ENCODE measurements at places on chromosomes 16 and 17.

DNA sequence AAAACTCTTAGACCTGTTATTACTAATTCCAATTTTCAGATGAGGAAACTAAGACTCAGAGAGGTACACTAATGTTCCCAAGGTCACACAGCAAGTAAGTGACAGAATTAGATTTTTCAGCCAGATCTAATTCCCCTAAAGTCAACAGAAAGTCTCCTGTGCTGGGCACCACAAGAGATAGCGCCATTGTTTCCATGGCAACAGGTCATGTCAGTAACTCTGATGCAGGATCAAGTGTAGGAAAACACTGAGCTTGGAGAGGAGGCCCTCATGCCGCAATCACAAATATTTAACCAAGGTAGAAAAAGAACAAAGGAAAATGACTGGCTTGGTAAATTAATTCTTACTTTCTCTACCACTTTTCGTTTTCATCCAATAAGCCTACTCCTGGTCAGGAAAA, 166.0 kb upstream of the CDH13 start:
- DNase-seq, result no peak

DNA sequence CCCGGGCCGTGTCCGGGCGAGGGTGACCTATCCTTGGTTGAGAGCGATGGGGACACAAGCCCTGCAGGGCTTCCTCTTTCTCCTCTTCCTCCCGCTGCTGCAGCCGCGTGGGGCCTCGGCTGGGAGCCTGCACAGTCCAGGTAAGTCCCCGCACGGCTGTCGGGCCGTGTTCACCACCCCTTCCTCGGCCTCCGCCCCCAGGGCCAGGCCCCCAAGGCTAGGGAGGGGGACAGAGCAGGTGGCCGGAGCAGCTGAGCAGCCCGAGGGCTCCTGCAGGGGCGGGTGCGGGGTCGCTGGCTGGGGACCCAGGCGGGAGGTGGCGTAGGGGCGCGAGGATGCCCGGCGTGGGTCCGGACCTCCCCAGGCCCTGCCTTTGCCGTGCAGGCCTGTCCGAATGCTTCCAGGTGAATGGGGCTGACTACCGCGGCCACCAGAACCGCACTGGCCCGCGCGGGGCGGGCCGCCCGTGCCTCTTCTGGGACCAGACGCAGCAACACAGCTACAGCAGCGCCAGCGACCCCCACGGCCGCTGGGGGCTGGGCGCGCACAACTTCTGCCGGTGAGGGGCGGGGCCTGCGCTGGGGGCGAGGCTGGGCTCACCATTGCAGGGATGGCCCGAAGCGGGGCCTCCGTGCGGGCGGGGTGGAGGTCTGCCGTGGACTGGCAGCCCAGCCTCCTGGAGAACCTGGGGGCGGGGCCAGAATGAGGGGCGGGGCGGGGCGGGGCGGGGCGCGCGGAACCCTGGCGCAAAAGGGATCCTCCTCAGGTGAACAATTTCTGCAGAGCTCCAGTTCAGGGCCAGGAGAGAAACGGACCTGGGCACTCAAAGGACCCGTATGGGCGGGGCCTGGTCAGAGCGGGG, 631 bp downstream of the KREMEN2 start:
- peak; percentile 43 for DNase-seq

DNA sequence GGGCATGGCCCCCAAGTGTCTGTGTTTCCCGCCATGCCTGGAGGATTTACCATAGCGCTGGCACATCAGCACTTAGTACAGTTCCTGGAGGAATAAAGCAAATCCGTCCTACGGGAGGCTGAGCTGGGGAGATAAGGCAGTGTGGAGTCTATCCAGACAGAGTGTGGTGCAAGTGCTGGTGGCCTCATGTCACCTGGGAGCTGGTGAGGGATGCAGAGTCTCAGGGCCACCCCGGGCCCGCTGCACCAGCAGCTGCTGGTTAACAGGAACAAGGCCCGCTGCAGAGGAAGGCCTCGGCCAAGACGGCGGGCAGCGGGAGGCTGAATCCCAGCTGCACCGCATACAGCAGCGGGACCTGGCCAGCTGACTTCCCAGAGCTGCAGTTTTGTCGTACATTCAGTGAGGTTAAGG, 57.3 kb upstream of the CDC42EP4 start:
- DNase-seq, result no peak

DNA sequence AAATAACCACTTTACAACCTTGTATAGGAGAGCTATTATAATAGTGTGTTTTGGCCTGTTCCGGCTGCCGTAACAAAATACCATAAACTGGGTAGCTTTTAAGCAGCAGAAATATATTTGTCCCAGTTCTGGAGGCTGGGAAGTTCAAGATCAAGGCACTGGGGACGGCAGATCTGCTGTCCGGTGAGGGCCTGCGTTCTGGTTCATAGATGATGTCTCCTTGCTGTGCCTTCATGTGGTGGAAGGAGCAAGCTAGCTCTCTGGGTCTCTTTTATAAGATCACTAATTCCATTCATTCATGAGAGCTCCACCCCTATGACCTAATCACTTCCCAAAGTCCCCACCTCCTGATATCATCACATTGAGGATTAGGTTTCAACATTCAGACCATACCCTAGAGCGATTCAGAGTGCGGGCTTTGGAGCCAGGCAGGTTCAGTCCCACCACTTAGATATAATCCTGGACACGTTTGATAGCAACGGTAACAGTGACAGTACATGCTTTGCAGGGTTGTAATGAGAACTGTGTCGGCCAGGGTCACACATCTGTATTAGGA, 76.2 kb upstream of the ZFHX3 start:
- no peak for DNase-seq

- no peak for DNase-seq
These were observed 6.6 kb downstream of the IGF2BP1 start for GRCh38 chr17:49003557-49004511.

- DNase-seq, result no peak
These were observed 110.1 kb downstream of the XYLT1 start for GRCh38 chr16:17360693-17361122.

- DNase-seq, result no peak
These were observed 1013.8 kb upstream of the EEF2KMT start for GRCh38 chr16:6111390-6111789.

DNA sequence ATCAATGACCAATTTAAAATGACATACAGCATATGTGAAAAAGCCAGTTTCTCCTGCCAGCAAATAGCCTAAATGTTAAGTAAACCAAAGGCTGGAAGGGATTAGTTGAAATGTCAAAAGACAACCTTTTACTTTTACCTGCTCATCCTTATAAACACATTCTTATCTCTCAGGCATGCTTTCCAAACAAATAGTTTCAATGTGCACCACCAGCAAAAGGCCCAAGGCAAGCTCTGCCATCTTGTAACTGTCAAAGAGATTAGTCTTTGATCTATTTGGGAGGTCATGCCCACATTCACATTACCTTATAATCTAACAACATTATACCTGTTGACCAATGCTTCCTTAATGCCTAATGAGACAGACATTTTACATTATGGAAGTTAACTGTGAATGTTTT, 132.2 kb upstream of the NACA2 start:
- no peak for DNase-seq

DNA sequence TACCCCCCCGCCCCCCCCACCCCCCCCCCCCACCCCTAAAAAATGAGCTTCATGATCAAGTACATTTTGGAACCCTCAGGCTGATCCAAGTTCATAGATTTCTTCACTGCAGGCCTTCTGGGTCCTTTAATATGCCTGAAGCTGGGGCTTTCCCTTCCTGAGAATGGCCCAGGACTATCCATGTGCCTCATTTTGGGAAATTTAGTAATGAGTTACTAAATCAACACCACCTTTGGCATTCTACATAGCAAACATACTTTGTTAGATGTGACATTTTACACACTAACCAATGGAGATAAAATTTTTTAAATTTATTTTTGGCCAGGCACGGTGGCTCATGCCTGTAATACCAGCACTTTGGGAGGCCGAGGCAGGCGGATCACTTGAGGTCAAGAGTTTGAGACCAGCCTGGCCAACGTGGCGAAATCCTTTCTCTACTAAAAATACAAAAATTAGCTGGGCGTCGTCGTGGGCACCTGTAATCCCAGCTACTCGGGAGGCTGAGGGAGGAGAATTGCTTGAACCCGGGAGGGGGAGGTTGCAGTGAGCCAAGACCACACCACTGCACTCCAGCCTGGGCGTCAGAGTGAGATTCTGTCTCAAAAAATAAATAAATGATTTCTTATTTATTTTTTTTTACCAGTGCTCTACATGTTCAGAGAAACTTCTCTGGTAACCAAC, 14.0 kb downstream of the HERPUD1 start:
- DNase-seq, result no peak
